T-helper 9 cell (primary cell): ENCODE measurements at places on chromosomes 3 and 15.

DNA sequence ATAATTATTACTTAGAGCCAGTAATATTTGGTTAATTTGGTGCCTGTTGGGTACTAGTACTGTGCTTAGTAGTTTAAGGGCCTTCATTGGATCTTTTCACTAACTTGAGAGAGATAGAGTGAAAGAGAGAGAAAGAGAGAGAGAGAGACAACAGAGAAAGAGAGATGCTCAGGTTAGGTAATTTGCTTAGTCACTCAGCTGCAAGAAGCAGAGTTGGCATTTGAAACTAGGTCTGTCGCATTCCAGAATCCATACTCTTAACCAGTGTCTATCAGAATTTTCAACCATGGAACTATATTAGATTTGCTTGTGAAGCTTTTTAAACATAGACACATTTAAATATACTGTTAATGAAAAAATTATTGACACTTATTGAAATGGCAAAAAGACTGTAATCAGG is 31.1 kb upstream of the NUDT16 start:
- no peak for DNase-seq

GRCh38 chr15:49248291-49248690 is 78.2 kb downstream of the GALK2 start:
- no peak for DNase-seq

DNA sequence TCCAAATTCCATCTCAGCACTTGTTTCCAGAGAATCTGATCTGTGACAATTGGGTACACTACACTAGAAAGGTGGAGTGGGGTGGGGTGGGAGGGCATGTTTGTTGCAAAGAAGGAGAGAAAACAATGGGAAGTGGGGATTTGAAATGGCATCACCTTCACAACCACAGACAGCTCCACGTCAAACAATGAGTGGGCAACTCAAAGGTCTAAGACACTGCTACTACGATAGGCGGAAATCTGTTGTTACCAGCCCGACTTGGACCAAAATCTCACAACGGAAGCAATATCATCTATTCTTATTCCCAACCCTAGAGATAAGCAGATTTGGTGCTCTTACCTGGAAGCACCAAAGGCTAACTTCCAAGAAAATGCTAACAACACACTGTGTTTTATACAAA is 3.3 kb downstream of the CYP19A1 start:
- no peak for DNase-seq

DNA sequence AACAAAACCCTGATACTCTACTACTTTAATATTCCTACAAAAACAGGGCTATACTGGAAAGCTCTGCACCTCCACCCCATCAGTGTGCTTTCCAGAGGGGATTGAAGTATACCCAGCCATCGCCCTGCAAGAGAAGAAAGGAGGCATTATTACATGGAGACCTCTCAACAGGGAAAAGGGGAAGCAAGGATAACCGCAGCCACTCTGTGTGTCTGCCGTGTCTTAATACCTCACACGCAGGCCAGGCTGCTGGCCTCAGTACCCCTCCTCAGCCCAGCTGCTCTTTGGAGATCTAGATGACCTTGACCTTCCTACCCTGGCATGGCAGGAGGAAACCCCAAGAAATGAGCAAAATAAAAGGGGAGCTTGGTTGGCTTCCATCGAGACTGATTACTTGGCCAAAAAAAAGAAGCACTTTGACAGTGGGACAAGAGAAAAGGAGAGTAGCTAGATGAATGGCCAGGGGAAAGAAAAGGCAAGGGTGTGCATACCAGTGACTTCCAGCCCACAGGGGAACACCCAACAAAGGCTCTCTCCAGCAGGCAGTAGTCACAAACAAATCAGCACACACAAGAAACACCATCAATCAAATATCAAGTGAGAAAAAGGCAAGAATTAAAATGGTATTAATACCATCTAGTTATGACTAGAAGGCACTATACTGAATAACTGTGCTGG is 129.4 kb downstream of the STT3B start:
- no peak for DNase-seq

GRCh38 chr3:48561045-48561736 is 2.4 kb downstream of the UCN2 start:
- no peak for DNase-seq

GRCh38 chr3:1200371-1200770 is 107.5 kb downstream of the CNTN6 start:
- DNase-seq: no peak

- DNase-seq: no peak
These were observed 614.6 kb upstream of the TBL1XR1 start for GRCh38 chr3:177811835-177812234.

GRCh38 chr15:36458411-36458810 is 121.0 kb upstream of the CDIN1 start:
- no peak for DNase-seq

DNA sequence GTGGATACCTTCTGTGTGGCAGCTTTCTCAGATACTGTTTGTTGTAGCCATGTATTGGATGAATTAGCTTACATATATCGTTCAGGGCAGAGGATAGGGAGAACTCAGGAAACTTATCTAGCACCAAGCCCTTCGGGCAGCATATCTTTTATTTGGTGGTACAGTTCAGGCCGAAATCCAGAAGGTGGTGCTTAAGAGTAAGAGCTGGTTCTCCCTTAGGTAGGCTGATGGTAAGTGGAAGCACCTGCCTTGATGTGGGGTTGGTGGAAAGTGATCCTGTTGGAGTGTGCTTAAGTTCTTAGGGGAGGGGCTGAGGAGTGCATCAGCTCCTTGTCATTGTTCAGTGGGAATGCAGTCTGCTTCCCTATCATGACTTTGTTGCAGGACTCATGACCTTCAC is 187.5 kb downstream of the DOCK3 start:
- DNase-seq: no peak

DNA sequence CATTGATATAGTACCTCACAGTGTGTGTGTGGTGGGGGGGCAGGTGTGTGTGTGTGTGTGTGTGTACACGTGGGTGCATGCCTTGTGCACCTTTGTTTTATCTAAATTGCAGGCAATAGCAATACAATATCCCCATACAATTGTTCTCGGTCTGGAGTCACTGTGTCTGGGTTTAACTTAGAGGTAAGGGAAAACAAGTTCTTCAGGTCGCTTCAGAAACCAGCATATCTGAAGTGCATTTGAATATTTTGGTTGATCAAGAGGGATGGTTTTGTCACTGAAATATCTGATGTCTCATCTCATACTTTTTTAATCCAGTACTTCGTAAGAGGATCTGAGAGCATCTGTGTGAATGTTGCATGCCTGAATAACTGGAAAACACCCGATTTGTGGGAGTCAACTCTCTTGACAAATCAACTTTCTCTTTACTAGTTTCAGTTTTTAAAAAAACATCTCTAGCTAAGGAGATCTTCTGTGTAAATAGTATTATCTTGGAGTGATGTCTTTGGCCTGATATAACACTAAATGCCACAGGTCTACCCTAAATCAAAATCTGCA is 206.8 kb upstream of the NR2F2 start:
- no peak for DNase-seq

DNA sequence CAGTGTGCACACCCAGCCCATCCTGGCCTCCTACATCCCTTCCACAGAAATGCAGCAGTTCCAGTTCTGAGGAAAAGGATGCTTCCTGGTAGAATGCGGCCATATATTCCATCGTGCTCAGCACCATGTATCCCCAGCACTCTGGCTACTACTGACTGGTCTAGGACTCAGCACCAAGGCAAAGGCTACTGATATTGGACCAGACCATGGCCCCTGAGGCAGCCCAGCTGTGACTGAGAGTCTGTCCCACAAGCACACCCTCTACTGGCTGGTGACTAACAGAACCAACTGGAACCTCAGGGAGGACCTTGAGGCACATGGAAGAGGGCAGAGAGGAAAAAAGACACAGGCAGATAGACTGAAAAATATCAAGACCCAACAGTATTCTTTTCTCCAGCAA is 30.0 kb downstream of the TARS3 start:
- DNase-seq: no peak

GRCh38 chr15:31550211-31550977 is 223.8 kb downstream of the KLF13 start:
- DNase-seq: no peak

DNA sequence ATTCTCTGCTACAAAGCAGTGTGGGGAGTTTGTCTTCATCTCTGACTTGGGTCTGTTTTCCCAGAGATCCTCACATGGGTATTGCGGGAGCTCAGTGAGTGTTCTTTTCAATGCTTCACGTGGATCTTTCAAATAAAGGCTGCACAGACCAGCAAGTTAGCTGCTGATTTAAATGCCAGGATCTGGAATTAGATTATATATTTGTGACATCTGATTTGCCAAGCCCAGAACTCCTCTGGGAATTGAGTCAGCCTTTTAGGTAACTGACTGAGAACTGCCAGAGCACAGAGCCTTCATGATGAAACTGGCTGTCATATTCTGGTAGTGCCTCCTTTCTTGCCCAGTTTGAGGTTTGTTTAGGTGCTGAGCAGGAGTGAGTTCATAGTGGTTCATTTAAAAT is 14.7 kb downstream of the EDEM1 start:
- DNase-seq: no peak
